ENCODE measurements at places on chromosomes 1 and 21.
A peak's percentile ranks its signal among the peaks of the same experiment; 100 is the strongest.

- DNase-seq, result no peak
Measured at GRCh38 chr1:113031171-113031933, 41.6 kb upstream of the LRIG2 start.

- DNase-seq, result no peak
Measured at GRCh38 chr1:72281144-72281543, 1.2 kb downstream of the NEGR1 start.

GRCh38 chr1:97833881-97834280 is 87.0 kb downstream of the DPYD start:
- no peak for DNase-seq

GRCh38 chr1:205950280-205950679 is 7.0 kb upstream of the SLC26A9 start:
- no peak for DNase-seq

DNA sequence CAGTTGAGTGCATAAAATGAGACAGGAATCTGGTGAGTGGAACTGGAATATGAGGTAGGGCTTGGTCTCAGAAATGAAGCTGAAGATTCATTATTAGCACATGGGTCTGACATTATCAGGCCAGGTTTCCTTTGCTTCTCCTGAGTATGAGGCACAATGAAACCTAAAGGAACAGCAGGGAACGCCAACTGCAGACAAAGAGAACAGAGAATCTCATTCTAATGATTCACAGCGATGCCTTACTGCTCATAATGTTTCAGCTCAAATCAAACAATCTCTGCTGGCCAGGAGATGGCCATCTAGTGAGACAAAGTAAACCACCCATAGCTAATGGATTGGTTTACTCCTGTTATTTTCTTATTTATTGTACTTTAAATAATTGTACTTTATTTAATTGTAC is 133.5 kb downstream of the C1orf21 start:
- no peak for DNase-seq

GRCh38 chr1:35390600-35391494 is 122.3 kb downstream of the ZMYM4 start:
- no peak for DNase-seq

DNA sequence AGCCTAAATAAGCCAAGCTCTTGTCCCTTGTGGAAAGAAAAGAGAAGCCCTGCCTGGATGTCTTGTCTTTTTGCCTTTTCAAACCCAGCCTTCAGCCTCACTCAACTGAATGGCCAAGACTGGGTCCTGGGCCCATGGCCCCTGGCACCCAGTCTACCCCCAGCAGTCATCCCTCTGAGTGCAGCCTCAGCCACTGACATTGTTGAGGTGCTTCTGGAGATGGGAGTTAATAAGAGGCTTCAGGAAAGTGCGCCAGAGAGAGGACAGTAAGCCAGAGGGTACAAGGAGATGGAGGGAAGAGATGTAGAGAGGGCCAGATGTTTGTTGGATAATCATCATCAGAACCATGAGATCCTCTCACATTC is 6.8 kb downstream of the FNDC5 start:
- DNase-seq, result no peak

DNA sequence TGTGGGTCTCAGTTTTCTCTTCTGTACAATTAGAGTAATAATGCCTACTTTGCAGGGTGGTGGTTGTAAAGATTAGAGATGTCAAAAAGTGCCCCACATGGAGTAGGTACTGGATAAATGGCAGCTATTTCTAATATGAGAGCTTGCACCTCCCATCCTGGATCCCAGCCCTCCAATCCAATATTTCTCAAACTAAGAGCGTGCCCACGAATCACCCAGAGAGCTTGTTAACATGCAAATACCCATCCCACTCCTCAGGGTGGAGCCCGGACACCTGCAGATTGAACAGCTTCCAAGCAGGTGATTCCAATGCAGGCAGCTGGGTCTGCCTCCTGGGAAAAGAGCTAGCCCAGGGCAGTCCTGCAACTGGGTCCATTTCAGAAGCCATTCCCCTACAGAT is 33.0 kb downstream of the LRRN2 start:
- DNase-seq, result no peak

DNA sequence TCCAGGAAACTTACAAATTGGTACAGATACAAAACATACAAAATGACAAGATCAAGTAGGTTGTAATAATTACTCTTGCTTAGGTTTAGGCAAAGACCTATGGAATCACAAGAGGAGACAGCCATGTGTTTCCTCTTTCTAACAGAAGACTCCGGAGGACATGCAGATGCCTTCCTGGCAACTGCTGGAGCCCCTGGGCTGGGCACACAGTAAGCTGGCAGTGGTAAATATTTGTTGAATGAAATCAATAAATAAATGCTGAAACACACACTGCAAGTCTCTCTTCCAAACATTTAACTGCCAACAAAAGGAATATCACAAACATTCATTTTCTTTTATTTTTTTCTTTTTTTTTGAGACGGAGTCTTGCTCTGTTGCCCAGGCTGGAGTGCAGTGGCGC is 149.4 kb downstream of the SLC45A1 start:
- DNase-seq, result no peak

DNA sequence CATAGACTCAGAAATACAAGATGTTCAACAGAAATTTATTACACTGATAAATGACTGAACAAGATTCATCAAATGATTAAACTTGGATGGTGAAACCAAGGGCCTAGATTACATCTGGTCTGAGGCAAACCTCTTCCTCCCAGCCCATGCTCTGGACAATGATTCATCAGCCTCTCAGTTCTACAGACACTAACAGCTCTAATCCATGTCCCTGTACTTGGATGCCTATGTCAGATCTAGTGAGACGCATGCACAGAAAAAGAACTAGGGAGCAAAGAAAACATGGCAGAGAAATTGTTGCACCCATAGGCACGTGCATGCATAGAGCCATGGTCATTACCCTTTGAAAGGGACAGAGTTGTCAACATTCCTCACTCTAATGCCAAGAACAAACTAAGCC is 250.1 kb downstream of the KCNH1 start:
- DNase-seq, result no peak

- DNase-seq, result no peak
Measured at GRCh38 chr1:203091761-203092330, 6.0 kb upstream of the MYOG start.

- no peak for DNase-seq
Measured at GRCh38 chr1:25541889-25542658, 1.3 kb upstream of the LDLRAP1 start.

- peak; percentile 3 for DNase-seq
Measured at GRCh38 chr1:83508485-83509151, 490.3 kb downstream of the TTLL7 start.

DNA sequence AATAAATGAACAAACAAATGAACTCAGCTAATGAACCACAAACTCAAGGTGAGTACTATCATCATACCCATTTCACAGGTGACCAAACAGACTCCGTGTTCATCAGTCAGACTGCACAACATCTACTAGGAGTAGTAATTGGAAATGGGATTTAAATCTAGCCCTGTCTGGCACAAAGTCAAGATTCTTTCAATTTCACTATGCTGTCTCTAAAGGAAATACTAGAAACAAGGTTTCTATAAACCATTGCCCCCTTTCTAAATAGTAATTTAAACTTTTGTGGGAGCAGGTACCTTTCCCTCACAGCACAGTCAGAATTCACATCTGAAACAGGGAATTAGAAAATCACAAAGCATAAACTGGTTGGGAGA is 160.3 kb downstream of the TGFBR3 start:
- DNase-seq, result no peak

- no peak for DNase-seq
Measured at GRCh38 chr1:50735443-50735842, 224.6 kb downstream of the FAF1 start.

DNA sequence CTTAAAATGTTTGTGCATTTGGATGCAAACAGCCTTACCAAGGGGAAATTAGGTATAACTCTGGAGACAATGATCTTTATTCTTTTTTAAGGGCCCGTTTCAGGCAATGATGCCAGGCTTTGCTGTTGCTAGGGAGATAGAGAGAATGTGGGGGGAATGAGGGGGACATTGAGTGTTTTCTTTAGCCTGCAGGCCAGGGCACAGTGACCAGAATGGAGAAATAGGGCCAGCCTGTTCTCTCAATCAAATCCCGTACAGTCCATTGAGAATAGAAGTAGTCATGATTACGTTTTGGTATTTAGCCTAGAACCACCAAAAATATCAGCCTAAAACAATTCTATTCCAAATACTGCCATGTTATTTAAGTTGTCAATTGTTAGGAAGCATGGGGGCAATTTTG is 49.0 kb downstream of the RGS7 start:
- DNase-seq, result no peak

DNA sequence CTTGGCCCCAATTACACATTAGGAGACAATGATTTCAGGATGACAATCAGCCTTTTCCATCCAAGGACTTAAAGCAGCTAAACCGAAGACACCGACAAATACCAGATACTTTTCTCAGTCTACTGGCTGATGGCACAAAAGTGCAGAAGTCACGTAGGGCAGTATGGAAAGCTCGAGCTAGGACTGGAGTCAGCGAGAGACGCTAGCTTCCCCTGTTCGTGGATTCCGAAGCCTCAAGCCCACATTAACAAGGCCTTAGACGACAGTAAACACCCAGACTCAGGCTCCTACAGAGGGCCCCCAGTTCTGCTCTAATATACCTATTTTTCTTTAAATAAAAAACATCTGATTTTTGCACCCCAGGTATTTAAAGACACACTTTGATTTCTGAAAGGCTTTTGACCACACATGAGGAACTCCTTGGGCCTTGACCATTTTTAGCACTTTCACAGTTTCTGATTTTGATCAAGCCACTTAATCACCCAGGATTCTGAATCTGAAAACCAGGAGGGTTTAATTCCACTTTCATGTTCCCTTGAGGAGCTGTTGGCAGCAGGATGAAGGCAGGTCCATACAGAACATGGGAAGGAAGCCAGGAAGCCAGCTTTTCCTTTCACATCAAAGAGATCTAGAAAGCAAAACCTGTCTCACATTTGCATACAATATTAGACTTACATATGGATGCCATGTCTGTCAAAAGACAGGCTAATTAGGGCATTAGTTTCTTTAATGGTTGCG is 204.1 kb downstream of the GABPA start:
- DNase-seq, result no peak
